ENCODE measurements at places on chromosomes 7 and 10. TPM values are rescaled to one million over a fixed set of nuclear protein-coding genes. Genes with fewer than 3 reads are reported as not detected.

GRCh38 chr10:34298346-34298818, 516.7 kb downstream of the PARD3 start:
- no peak for DNase-seq

DNA sequence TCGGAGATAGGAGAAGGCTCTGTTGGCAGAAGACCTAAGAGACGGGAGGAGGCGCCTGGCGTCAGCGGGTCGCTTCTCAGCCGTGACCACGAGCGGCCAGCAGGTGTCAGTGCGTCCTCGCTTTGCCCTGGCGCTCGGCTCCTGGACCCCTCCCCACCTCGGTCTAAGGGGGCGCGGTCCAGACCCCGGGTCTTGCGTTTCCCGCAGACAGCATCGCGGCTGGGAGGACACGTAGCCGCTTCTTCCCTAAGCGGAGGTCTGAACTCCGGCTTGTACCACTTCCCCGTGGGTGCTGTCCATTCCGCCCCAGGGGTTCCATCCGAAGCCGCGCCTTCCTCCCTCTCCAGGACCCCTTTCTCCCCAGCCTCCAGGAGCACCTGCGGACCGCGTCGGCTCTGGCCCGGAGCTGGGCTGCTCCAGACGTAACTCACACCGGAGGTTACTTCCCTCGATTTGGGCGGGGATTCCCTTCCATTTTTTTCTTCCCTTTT, 593 bp upstream of the ADRA2A start:
- DNase-seq = peak; percentile 80

The PITRM1 gene
- total RNA-seq = 79.6 TPM

- DNase-seq = no peak
Observed at GRCh38 chr10:97267671-97268070, 24.8 kb downstream of the ARHGAP19 start.

- DNase-seq = no peak
Observed at GRCh38 chr10:104899779-104900178, 258.7 kb downstream of the SORCS3 start.

The DMBT1 gene
- total RNA-seq = not detected

DNA sequence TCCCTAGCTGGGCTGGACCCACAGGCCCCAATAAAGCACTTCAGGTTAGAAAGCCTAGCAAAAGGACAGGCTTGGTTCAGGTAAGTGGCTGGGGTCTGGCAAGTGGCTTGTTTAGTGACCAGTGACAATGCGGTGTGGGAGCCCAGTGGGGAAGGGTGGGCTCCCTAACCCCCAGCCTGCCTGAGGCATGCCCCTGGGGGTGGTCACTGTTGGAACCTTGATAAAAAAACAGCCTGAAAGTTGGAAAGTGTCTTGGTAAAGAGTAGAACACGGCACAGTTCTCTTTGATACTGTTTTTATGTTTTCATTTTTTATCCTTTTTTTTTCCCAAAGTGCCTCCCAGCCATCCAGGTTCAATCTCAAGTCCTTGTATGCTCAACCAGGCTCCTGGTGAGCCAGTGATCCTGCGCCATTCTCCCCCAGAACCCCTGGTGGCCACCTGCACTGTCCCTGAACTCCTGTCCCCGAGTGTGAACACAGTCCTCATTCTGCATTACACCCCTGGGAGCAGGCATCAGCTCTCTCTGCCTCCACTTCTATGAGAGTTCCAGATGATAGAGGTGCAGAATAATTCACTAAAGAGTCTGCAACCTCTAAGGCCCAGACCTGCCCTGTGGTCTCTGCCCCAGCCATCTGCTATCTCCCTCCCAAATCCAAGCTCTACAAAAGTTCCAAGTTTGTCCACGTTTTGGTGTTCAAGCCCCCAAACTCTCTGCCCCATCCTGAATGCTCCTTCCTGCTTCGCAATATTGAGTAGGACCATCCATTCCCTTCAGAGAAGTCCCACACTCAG, 15.0 kb upstream of the CXCL12 start:
- no peak for DNase-seq

DNA sequence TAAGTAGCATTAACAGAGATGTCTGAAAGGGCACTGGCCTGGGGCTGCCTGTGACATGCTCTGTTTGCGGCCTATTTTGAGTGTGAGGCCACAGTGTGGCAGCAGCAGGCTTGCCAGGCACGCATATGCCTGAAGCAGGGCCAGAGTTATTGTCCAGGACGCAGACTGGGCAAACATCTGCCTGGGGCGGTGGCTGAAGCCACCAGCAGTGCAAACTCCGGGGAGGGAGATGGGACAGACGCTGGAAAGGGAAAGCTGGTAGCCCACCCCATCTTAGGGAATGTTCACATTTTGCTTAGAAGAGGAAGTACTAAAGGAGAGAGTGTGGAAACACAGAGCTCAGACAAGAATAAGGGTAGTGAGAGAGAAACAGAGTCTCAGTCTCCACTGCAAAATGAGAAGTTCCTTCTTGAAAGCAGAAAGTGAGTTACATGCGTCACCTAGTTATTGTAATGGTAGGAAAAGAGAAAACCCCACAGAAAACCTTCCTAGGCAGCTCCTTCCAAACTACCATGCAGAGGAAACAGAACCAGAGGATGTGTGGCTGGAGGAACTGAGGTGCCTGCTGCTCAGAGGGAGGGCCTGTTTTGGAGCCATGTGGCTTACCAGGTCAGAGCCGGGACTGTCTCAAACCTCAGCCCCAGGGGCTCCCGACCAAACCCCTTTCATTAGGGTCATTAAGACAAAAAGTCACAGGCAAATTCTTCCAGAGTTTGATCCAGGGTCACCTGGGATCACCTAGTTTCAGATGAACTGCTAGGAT, 14.5 kb downstream of the AKR1B1 start:
- DNase-seq = no peak

The PLCE1 gene
- 3.2 TPM for total RNA-seq

GRCh38 chr7:155878250-155878649, 66.0 kb upstream of the SHH start:
- no peak for DNase-seq

The ZNF467 gene
- total RNA-seq = 9.8 TPM

The CYP2C18 gene
- not detected for total RNA-seq

The TET1 gene
- 3.1 TPM for total RNA-seq

- no peak for DNase-seq
Observed at GRCh38 chr10:77835669-77836086, 90.9 kb downstream of the DLG5 start.

DNA sequence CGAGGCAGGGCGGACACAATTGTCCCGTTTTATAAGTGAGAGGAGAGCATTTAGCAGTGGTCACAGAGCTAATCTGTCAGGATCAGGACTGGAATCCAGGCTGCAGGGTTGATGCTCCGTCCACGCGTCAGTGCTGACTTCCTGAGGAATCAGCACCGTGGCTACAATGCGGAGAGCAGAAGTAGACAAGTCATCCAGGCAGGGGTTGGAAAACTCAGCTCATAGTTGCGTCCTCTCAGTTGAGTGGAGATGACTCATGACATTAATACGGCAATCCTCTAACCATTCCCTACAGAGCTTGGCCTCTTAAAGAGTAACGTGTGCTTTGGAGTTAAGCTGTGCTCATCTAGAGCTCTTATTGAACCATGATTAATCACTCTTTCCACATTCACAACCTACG, 17.1 kb upstream of the HTR5A start:
- DNase-seq = no peak

The CALCR gene
- total RNA-seq = not detected

All from G401 (cell line).